ENCODE measurements at places on chromosomes 6 and 20.

DNA sequence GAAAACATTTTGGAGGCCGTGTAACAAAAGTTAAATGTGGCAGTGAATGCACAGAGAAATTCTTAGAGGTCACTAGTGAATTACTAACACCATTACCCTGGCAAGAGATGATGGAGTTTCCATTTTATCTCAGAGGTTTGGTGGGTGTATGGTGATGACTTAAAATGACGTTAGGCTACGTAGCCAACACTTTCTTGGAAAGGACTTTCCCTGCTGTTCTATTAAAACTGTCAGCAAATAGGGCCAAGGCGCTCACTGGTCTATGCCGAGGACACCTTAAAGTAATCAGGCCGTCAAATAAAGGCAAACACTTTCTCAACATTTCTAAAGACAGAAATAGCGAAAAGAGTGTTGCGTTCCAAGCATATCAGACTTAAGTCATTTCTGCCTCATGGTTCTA lies 160.8 kb downstream of the GMPR start:
- DNase-seq = no peak

DNA sequence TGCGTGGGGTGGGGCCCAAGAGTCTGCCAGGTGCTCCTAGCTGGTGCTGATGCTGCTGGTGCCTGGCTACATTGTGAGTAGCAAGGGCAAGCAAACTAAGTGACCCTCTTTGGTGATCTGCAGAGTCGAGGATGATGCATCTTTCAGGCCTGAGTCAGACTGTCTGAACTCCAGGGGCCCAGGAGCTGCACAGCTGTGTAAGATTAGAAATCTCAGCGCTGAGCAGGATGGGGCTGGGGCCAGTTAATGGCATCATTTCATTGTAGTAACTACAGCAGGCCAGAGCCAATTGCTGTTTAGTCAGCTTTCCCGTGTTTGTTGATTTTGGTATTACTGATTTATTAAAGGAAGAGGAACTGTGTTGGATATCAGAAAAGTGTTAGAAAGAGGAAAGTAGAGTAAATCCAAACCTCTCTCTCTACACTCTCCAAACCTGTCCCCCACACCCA lies 365.2 kb downstream of the PAX1 start:
- no peak for DNase-seq

- DNase-seq = no peak
Measured at GRCh38 chr6:21947731-21948386, 349.0 kb downstream of the PRL start.

DNA sequence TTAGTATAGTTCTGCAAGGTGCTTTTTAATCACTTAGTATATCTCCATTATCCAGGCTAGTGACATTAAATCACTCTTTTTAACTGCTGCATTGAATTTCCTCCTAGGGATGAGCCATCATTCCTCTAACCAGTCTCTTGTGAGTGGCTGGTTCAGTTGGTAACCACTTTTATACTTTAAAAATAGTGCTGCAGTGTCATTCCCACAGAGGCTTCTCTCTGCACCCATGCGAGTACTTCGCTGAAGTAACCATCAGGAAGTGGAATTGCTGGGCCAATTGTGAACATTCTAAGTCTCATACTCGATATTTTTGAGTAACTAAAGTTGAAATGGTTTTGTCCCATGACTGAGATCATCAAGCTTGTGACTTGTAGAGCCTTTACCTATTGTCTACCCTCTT lies 2.1 kb downstream of the BTN3A2 start:
- no peak for DNase-seq

DNA sequence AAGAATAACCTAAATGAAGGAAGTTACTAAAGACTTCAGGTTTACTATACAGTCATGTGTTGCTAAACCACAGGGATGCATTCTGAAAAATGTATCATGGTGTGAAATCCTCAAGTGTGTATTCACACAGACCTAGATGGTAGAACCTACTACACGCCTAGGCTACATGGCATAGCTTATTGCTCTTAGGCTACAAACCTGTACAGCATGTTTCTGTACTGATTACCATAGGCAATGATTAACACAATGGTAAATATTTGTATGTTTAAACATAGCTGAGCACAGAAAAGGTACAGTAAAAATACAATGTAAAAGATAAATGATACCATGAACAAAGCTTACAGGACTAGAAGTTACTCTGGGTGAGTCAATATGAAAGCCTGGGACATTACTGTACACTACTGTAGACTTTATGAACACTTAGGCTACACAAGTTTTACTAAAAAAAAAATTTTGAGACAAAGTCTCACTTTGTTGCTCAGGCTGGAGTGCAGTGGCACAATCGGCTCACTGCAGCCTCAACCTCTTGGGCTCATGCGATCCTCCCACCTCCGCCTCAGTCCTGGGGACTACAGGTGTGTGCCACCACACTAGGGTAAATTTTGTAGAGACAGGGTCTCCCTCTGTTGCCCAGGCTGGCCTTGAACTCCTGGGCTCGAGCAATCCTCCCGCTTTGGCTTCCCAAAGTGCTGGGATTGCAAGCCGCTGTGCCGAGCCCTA lies 36.0 kb downstream of the ADNP start:
- no peak for DNase-seq

DNA sequence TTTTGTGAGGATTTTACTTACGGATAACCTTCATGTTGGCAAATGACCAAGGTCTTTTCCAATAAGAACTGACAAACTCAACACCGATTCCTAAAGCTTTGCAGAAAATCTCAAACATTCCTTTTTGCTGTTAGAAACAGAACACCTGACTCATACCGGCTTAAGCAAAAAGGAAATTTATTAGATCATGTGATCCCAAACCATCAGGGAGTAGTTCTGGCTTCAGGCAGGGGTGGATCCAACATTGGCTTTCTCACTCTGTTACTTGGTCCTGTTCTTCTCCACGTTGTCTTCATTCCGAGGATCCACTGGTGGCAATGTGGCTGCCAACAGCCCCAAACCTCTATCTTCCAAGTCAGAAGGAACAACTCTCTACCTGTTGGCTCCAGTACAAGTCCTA lies 95.9 kb upstream of the PMEPA1 start:
- no peak for DNase-seq

GRCh38 chr20:49775229-49775693 lies 37.4 kb upstream of the SLC9A8 start:
- DNase-seq = no peak

GRCh38 chr6:166058064-166058739 lies 109.4 kb downstream of the TBXT start:
- no peak for DNase-seq

- no peak for DNase-seq
Measured at GRCh38 chr20:11906626-11907480, 10.8 kb upstream of the BTBD3 start.

DNA sequence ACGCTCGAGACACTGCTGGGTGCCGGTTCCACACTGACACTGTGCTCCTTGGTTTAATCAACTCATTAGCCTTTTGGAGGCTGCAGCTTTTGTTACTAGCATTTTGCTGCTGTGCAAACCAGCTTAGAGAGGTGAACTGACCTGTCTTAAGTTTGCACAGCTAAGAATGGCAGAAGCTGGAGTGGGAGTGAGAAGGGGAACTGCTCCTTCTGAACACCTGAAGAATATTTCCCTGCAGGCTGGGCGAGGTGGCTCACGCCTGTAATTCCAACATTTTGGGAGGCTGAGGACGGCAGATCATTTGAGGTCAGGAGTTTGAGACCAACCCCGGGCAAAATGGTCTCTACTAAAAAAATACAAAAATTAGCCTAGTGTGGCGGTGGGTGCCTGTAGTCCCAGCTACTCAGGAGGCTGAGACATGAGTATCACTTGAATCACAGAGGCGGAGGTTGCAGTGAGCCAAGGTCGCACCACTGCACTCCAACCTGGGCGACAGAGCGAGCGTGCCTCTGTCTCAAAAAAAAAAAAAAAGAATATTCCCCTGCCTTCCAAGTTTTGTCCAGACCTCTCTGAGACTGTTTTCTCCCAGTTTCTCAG lies 5.0 kb downstream of the CEBPB start:
- no peak for DNase-seq

DNA sequence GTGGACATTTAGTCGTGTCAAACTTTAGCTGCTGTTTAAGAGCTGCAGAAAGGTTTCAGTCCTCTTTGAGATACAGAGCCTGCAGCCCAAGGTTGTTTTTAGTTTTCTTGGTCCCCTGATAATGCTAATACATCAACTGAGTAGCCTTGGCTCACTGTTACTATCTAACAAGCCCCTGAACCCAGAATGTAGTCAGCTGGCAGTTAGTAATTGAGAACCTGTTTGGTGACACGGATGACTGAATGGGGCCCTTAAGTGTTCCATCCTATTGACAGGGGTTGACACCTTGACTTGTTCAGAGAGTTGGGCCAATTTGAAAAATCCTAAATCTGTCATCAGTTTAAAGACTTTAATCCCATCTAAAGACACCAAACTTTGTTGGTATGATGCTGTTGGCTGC lies 2.8 kb downstream of the RTN4IP1 start:
- no peak for DNase-seq

GRCh38 chr6:161394437-161394836 lies 120.6 kb upstream of the AGPAT4 start:
- no peak for DNase-seq

GRCh38 chr6:165090242-165090641 lies 219.2 kb downstream of the C6orf118 start:
- no peak for DNase-seq

GRCh38 chr6:68108233-68108835 lies 526.7 kb upstream of the ADGRB3 start:
- no peak for DNase-seq
